ENCODE measurements at places on chromosomes 11 and 22. TPM values are rescaled to one million over a fixed set of nuclear protein-coding genes. Genes with fewer than 3 reads are reported as not detected.

OR8A1 gene
- not detected for total RNA-seq

NAALAD2 gene
- 4.2 TPM for total RNA-seq

MOGAT2 gene
- 0.52 TPM for total RNA-seq

STK33 gene
- total RNA-seq = 3.1 TPM

CRYBA4 gene
- not detected for total RNA-seq

MYBPC3 gene
- 1.6 TPM for total RNA-seq

PRMT3 gene
- 17.2 TPM for total RNA-seq

BAD gene
- total RNA-seq = 23.5 TPM

CCDC89 gene
- total RNA-seq = 1.0 TPM

GLB1L2 gene
- total RNA-seq = 1.0 TPM

C1QTNF5 gene
- 17.2 TPM for total RNA-seq
